ENCODE measurements at places on chromosomes 11 and 22.

- peaks cover 91% of the 10 kb centered on the region for H3K4me1 ChIP-seq
- no peak overlapping the region for H3K4me3 ChIP-seq
These were observed 3.1 kb upstream of the TMA7B start for GRCh38 chr22:39956932-39957664.

- H3K27ac ChIP-seq, result no peak overlapping the region
- H3K36me3 ChIP-seq, result peaks cover 5% of the 10 kb centered on the region
- peaks cover 28% of the 10 kb centered on the region for H3K4me1 ChIP-seq
- no peaks in the 10 kb centered on the region for H3K27me3 ChIP-seq
- no peak overlapping the region for H3K4me3 ChIP-seq
- no peak for DNase-seq
These were observed 18.7 kb downstream of the POU2AF1 start for GRCh38 chr11:111360150-111361043.

DNA sequence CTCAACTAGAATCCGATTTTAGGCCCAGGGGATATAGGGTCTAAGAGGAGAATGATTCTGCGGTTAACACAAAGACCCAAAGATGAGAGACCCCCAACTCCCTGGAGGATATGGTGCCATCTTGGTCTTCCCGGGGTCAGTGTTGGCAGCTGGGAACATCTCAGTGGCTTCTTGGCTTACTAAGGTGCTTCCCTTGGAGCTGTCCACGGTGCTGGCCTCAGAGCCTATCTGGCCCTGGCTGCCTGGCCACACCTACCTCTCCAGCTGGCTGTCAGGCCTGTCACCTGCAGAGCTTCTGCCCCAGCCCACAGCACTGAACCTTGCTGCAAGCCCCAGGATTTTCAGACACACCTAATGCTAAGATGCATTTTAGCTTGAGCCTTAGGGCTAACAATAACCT is 70.7 kb upstream of the THY1 start:
- H3K4me3 ChIP-seq, result no peak overlapping the region
- no peaks in the 10 kb centered on the region for H3K4me1 ChIP-seq
- H3K36me3 ChIP-seq, result no peaks in the 10 kb centered on the region
- no peak for DNase-seq

DNA sequence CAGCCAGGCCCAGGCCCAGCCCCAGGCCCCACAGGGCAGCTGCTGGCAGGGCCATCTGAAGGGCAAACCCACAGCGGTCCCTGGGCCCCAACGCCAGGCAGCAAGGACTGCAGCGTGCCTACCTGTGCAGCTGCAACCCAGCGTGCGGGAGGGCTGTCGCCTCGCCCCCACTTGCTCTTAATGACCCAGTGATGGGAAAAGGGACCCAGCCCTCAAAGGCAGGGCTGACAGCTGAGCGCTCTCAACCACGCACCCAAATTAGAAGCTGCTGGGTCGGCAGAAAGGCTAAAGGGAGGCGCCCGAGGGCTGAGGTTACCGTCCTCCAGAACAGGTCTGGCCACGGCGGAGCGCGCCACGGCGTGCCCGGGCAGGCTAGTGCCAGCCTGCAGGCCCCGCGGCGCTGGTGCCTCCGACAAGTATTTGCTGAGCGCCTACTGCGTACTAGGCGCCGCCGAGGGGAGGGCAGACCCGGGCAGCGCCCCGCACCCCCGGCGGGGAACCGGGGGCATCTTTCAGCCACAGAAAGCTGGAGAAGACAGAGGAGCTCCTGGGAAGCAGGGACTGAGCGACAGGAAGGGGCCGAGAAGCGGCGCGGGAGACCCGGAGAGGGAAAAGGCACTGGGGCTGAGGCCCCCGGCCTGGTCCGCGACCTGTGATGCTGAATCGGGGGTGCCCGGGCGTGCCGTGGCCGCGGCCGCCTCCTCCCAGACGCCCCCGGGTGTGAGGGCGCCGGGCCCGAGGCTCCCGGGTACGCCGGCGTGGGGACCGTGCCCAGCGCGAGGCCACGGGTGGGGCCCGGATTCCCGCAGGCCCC is 773 bp downstream of the HRAS start:
- no peaks in the 10 kb centered on the region for H3K27me3 ChIP-seq
- H3K4me1 ChIP-seq, result peaks cover 17% of the 10 kb centered on the region
- peak; percentile 41 for DNase-seq

GRCh38 chr11:128919216-128919615 is 23.5 kb downstream of the TP53AIP1 start:
- no peak overlapping the region for H3K4me3 ChIP-seq
- no peaks in the 10 kb centered on the region for H3K36me3 ChIP-seq
- peaks cover 7% of the 10 kb centered on the region for H3K4me1 ChIP-seq
- peaks cover 16% of the 10 kb centered on the region for H3K27me3 ChIP-seq

- no peaks in the 10 kb centered on the region for H3K36me3 ChIP-seq
- H3K27me3 ChIP-seq, result peaks cover 5% of the 10 kb centered on the region
- no peak overlapping the region for H3K4me3 ChIP-seq
- DNase-seq, result no peak
- no peaks in the 10 kb centered on the region for H3K4me1 ChIP-seq
- H3K27ac ChIP-seq, result no peak overlapping the region
These were observed 42.8 kb upstream of the CCND1 start for GRCh38 chr11:69598147-69598546.

GRCh38 chr11:124518989-124519451 is 24.4 kb downstream of the OR8B12 start:
- H3K4me3 ChIP-seq, result no peak overlapping the region
- no peaks in the 10 kb centered on the region for H3K4me1 ChIP-seq

DNA sequence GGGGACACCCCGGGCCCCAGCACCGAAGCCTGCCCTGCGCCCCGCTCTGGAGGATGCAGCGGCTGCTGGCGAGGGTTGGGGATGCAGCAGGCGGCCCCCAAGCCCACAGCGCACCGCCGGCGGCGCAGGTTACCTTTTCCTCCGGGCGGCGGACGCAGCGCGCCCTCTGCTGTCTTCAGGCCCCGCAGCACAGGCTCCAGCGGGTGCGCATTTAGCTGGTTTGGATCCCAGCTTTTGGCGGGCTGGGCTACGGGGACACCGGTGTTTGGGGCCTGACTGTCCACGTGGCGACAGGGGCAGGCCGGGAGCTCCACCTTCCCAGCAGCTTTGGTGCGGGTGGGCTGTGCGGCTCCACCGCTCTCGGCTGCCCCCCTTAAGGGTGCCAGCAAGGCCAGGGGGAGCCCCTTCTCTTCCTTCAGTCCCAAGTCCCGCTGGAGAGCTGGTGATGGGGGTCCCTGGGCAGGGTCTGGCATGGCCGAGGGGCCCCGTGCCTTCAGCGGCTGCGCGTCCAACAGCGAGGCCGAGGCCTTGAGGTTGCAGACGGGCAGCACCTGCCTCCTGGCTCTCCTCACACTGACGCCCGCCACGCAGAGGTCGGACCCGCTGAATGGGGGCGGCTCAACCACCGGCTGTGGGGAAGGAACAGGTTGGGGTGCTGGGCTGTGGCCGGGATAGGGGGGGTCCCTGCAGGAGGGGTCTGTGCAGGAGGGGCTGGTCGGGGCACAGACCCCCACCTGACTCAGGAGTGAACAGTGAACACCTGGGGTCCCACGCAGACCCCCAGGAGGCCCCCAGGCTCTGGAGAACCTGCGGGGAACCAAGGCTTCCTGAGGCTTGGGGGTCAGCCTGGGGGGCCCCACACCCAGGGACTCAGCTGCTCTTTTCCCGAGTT is 18.0 kb upstream of the IL17REL start:
- peaks cover 8% of the 10 kb centered on the region for H3K27me3 ChIP-seq
- no peak overlapping the region for H3K27ac ChIP-seq
- DNase-seq, result peak; percentile 86
- peaks cover 31% of the 10 kb centered on the region for H3K4me1 ChIP-seq
- no peaks in the 10 kb centered on the region for H3K36me3 ChIP-seq
- no peak overlapping the region for H3K4me3 ChIP-seq

- H3K27me3 ChIP-seq, result peaks cover 7% of the 10 kb centered on the region
- DNase-seq, result no peak
- H3K4me1 ChIP-seq, result no peaks in the 10 kb centered on the region
- no peaks in the 10 kb centered on the region for H3K36me3 ChIP-seq
- no peak overlapping the region for H3K4me3 ChIP-seq
- no peak overlapping the region for H3K27ac ChIP-seq
These were observed 53.9 kb upstream of the TSKU start for GRCh38 chr11:76729214-76729613.
